ENCODE measurements at places on chromosomes 7 and 10.
A peak's percentile ranks its signal among the peaks of the same experiment; 100 is the strongest.

- no peak for DNase-seq
Observed at GRCh38 chr7:102095321-102096011, 191.2 kb upstream of the SH2B2 start.

DNA sequence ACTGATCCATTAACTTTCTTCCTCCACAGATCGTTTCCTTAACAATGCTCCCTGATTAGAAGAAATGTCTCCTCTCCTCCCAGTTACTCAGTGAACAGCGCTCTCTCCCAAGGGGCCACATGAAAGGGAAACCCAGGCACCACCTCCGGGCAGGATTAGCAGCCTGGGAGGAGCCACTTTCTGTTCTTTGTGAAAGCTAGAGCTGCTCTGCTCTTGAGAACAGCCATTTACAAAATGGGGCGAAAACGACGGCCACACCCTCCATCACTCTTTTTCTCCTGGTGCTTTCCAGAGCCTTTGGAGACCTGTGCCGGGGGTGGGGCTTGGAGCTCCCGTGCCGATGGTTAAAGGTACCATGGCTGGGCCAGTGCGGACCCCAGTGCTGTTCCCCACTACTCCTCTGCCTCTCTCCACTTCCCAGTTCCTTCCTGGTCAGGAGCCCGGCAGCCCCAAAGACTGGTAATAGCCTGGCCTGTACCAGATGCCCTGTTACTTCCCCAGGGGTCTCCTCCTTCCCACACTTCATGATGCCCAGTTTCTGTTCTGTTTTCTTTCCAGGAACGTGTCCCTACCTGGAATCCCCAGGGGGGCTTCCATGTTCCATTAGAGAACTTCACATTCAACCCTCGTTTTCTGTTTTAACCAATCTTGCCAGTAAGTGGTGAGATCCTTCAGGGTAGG, 402.9 kb upstream of the GALNT17 start:
- peak; percentile 48 for DNase-seq

DNA sequence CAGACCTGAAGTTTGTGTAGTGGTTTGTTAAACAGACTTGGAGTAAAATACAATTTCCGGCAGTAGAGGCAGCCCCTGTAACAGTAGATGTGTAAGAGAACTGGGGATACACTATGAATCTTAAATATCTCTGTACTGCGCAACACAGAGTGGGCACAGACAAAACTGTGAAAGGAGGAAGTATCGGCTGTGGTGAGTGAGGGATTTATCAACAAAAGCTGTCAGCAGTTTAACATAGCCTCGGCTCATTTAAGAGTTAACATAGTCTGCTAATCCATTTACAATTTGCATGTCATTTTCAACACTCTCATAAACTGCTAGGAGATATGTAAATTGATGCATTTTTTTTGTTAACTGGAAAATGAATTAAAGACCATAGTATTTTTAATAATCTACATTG, 225.2 kb downstream of the ZWINT start:
- DNase-seq = no peak

GRCh38 chr10:1054684-1055083, 1.5 kb upstream of the WDR37 start:
- no peak for DNase-seq

DNA sequence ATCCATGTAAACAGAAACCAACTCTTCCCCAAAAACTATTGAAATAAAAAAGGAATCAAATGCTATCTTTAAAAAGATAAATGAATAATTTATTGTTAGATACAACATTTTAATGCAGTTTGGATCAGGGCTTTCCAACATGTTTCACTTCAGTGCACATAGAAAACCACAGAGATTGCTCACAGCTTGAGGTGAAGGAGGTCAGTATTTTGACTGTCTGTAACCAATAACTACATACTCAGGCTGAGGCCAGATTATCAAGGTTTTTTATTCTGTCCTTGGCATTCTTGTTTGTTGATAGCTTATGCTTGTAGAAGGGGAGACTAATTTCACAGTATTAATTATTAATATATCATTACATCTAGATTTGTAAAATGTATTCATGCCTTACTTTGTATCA, 195.5 kb downstream of the PRKG1 start:
- DNase-seq = no peak

- no peak for DNase-seq
Observed at GRCh38 chr7:140901941-140902302, 22.8 kb downstream of the BRAF start.

DNA sequence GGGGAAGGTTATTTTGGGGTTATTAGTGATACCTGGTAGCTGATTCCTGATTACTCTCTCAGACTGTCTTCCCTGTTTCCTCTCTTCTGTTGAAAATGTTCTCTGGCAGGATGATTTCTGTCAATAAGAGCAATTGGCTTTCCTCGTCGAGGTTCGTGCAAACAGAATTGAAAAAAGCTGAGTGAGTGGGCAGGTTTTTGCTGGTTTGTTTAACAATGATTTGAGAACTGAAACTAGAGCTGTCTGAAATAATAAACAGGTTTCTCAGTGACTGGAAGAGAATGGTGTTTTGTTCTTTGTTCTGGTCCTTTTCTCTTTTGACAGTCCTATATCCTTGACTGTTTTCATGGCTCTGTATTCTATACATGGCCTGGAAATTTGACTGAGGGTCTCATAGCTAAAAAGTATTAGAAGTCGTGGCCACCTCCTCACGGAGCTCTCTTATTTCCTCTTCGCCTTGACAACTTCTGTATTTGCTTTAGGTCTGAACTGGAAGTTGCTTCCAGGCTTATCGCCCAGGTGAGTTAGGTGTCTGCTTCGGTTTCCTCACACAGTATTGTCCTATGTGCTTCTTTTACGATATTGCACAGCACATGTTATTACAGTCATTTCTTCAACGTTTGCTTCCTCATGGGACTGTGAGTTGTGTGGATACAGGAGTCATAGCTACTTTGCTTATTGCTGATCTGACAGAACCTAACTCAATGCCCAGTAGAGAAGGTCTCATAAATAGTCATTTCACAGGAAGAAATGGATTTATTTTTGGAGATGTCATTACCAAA, 403.6 kb downstream of the NRG3 start:
- no peak for DNase-seq

DNA sequence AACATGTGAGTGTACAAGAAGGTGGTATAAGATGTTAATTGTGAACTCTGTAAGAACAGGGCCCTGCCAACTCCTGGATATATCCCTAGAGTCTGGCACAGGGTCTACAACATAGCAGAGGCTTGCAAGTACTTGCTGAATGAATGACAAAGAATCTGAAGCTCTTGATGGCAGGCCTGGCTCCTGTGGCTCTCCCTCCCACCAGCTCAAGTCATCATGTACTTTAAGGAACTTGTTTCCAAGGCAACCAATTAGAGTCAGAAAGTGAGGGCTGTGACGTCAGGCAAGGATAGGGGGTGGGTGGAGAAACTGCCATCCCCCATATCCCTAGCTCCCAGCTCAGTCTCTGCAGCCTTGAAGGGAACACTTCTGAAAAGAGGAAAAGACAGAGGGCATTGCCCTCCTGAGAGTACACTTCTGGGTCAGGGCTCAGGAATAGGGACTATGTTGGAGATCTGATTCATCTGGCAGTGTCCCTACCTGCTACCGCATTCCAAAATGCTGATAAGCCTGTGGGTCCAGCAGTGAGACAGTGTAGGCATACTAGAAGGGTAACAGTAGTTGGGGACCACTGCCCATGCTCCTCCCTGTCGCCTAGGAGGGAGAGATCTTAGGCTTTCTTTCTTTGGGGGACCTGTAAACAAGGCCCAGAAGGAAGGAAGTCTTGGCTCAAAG, 34.6 kb upstream of the BTRC start:
- no peak for DNase-seq

All from NCI-H187 treated with DMSO at 0.1 percent for 48 hours (cell line).